GM03348 (cell line): ENCODE measurements at places on chromosomes 3 and 15.

DNA sequence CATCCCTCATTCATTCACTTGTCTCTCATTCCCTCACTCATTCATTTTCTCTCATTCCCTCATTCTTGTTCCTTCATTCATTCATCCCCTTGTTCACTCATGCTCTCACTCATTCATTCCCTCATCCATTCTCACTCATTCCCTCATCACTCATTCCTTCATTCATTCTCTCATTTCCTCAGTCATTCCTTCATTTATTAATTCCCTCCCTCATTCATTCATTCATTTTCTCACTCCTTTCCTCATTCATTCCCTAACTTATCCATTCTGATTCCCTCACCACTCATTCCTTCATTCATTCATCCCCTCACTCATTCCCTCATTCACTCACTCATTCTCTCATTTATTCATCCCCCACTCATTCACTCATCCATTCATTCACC, 13.8 kb downstream of the ABTB1 start:
- DNase-seq, result no peak

GRCh38 chr3:128273841-128274573, 120.7 kb downstream of the EEFSEC start:
- no peak for DNase-seq

- no peak for DNase-seq
Measured at GRCh38 chr3:54137311-54137710, 15.0 kb downstream of the CACNA2D3 start.

GRCh38 chr3:151838574-151839312, 24.8 kb downstream of the AADAC start:
- DNase-seq, result peak; percentile 74

- DNase-seq, result peak; percentile 40
Measured at GRCh38 chr3:179324270-179324754, 1.5 kb downstream of the ZNF639 start.

- DNase-seq, result peak; percentile 19
Measured at GRCh38 chr3:12638105-12638504, 25.8 kb downstream of the RAF1 start.

- no peak for DNase-seq
Measured at GRCh38 chr15:45182996-45183395, 4.8 kb downstream of the SHF start.

- peak; percentile 48 for DNase-seq
Measured at GRCh38 chr15:33215941-33216872, 21.7 kb upstream of the FMN1 start.

DNA sequence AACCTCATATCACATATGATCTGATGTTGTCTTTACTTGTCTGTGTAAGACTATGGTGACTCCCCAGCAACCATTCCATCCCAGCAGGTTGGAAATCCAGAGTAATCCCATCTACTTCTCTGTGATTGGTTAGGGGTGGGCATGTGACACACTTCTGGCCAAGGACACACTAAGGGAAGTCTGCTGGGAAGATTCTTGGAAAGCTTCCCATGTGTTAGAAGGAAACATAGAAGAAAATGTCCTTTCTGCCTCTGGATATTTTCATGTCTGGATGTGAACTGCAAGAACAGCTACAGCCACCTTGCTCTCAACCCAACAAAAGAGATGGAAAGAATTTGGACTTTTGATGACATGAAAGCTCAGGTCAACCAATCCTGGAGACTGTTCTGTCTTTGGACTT, 2.6 kb upstream of the UBE2Q2 start:
- DNase-seq, result peak; percentile 77

- DNase-seq, result no peak
Measured at GRCh38 chr3:134361162-134361835, 12.9 kb downstream of the AMOTL2 start.

GRCh38 chr3:144770915-144771351, 799.3 kb downstream of the DIPK2A start:
- DNase-seq, result peak; percentile 7

DNA sequence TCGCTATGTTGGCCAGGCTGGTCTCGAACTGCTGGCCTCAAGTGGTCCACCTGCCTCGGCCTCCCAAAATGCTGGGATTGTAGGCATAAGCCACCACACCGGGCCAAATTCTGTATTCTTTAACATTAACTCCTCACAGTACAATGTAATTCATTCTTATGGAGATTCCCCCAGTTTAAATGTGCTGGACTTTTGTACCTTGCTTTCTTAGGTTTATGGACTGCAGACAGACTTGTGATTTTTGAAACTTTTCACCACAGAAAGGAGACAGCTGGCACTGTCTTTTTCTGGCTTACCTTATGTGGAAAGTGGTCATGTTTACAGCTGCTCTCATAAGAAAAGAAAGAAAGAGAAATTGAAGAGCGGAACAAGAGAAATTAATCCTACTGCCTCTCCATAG, 103.8 kb downstream of the IQCH start:
- DNase-seq, result no peak

GRCh38 chr3:29468187-29468586, 187.3 kb downstream of the RBMS3 start:
- DNase-seq, result no peak

DNA sequence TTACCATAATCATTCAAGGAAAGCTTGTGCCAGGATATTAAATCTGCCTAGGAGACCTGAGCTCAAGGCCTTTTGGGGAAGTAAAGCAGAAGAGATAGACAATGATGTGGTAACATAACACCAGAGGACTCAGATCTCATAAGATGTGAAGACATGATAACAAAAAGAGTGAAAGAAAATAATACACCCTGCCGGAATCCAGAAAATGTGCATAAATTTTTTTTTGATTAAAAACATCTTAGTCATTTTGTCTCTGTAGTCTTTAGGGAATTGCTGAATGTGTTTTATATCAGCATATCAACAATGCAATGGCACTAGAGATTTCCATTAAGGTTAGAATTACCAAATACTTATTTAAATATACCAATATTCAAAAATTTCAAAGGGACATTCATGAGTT, 326.8 kb upstream of the ROBO1 start:
- DNase-seq, result no peak

DNA sequence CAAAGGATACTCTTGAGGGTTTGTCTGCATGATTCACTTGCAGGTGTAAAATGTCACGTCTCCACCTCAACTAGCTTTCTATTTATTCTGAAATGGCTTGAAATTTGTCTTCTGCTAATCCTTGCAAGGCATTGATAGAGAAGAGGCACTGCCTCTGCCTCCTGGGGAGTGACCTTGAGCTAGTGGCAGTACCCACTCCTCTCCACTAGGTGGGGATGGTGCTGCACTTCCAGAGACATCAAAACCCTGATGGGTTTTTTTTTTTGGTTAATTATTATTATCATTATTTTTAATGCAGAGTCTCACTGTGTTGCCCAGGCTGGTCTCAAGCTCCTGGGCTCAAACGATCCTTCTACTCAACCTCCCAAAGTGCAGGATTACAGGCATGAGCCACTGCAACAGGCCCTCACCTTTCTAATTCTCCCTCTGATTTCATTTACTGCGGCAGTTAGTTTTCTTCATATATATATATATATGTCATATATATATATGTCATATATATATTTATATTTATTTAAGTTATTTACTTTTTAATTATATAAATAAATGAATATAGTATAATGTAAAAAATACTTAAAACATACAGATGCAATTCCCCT, 117.6 kb upstream of the EIF1B start:
- peak; percentile 73 for DNase-seq

- DNase-seq, result no peak
Measured at GRCh38 chr3:32506466-32506865, 3.8 kb upstream of the CMTM6 start.

GRCh38 chr3:61560517-61561373, 626 bp upstream of the PTPRG start:
- DNase-seq, result peak; percentile 89

DNA sequence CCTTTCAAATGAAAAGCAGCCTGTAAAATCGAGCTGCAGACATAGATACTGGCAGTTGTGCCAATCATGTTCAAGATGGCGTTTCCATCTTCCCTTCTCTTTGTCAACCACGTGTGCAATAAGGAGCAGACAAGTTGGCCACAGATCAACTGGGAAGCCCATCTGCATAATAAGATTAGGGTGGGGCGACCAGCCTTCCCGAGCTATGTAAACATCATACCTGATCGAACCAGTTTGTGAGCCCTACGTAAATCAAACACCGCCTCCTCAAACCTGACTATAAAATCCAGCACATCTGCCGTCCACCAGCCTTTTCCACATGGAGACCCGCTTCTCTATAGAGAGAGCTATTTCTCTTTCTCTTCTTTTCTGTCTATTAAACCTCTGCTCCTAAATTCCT, 37.2 kb downstream of the TRIM42 start:
- DNase-seq, result no peak

DNA sequence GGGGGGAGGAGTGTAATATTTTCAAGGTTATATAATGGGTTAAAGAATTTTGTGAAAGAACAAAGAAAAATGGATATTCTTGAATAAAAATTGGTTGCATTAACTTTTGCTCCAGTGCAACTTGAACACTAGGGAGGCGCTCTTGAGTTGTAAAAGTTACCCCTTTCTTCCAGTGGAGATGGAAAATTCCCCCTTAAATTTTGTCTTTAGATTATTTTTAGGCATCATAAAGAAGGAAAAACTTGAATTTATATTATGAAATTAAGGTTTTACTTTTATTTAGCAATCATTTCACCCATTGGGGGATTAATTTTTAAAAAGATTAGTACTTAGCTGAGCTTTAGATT, 550 bp upstream of the CHD2 start:
- no peak for DNase-seq

DNA sequence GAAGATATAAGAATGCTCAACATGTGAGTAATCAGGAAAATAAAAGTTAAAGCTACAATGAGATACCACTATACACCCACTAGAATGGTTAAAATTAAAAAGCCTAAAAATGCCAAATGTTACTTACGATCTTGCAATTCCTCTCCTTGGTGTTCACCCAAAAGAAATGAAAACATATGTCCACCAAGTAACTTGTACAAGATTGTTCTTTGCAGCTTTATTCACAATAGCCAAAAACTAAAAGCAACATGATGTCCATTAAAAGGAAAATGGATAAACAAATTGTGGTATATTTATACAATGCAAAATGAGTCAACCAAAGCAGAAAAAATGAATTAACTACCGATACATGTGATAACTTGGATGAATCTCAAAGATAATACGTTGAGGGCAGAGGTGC, 301.6 kb upstream of the THBS1 start:
- DNase-seq, result no peak

GRCh38 chr15:86167841-86168240, 88.2 kb downstream of the AGBL1 start:
- no peak for DNase-seq

- DNase-seq, result no peak
Measured at GRCh38 chr3:196989721-196990262, 21.2 kb upstream of the PIGZ start.

DNA sequence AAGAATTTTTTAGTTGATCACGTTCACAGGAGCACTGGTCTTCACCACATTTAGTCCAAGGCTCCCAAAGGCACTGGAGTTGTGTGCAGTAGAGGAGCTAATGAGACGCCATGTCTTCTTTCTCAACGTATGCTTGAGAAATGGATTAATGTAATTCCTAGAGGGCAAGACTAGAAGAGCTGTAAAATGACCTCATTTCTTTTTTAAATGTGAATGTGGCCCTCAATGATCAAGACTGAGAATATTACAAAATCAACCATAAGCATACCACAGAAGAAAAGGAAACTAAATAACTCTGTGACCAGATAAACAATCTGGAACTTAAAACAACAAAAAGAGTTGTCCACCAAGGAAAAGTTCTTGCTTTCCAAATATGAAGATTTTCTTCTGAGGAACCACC, 112.1 kb upstream of the THBS1 start:
- no peak for DNase-seq

DNA sequence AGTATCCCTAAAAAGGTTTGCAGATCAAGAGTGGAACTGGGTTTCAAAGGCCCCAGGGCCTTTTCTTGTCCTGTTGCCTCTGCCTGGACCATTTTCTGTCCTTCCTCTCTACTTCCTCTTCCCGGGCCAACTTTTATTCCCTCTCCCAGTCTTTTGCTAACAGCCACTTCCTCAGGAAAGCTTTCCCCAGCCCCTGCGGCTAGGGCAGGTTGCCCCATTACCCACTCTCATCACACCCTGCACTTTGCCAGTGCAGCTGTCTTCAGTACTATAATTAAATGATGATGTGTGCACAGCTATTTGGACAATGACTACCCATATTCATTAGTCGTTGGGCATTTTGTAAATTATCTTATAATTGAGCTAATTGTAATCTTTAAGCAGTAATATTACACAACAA, 150.5 kb upstream of the THBS1 start:
- no peak for DNase-seq

DNA sequence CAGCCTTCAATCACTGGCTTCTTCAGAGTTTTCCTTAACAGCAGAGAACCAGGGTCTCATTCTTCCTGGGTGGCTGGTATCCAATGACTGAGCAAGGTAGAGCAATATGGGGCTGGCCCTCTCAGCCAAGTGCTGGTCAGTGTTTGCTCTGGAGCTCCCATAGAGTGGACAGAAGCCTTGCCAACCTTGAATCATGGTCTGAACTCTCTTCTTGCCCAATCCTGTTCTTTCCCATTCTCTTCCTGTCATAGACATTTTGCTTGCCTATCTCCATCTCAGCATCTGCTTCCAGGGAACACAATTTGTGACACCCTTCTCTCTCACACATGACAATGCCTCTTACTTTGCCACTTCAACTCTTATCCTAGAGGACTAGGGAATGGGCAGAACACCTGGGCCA, 245.6 kb upstream of the PEX5L start:
- no peak for DNase-seq

- DNase-seq, result no peak
Measured at GRCh38 chr3:127728417-127729015, 55.8 kb downstream of the ABTB1 start.

GRCh38 chr3:40901298-40901697, 298.0 kb upstream of the CTNNB1 start:
- no peak for DNase-seq

DNA sequence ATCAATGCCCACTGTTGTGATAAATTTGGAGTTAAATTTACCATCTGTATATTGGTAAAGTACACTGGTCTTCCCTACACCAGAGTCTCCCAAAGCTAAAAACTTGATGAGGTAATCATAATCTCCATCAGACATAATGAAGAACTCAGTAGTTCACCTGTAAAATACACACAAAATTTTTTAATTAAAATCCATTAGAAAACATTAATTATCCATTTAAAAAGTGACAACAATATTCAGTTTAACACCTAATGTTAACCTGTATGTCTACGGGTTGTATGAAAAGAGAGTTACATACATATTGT, 38.0 kb upstream of the RSL24D1 start:
- no peak for DNase-seq

GRCh38 chr15:62648954-62649353, 393.6 kb upstream of the TPM1 start:
- no peak for DNase-seq

DNA sequence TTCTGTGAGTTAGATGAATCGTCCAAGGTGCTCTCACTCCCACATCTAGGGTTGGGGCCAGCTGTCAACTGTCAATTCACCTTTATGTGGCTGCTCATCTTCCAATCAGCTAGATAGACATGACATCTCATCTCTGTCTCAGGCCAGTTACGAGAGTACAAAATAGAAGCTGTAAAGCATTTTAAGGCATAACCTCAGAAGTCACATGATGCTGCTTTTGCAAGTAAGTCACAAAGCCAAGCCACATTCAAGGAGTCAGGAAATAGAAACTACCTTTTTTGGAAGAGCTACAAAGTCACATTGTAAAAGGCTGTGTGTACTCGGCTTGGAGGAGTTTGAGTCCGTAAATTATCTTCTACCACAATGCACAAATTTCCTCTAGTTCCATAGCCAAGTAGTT, 5.1 kb upstream of the CCR1 start:
- DNase-seq, result no peak

GRCh38 chr3:55675478-55675877, 188.4 kb upstream of the WNT5A start:
- no peak for DNase-seq
